ENCODE measurements at places on chromosomes 3 and 15.

GRCh38 chr15:39327005-39327730 lies 253.7 kb upstream of the THBS1 start:
- DNase-seq: no peak

DNA sequence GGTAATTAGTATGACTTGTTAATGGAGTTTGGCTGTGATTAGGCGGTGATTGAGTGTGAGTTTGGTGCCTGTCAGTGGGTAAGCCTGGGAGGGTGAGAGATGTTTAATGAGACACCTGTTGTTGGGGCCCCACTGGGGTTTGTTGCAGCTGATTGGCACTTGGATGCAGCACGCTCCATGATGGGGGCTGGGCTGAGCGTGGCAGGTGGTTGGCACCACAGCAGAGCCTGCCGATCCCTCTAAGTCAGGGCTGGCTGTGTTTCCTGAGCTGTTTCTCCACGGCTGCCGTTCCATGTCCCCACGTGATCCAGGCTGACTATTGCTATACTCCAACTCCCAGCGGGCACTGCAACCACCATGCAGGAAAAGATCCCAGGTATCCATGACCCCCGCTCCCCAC lies 93.5 kb upstream of the ARRDC4 start:
- DNase-seq: no peak

DNA sequence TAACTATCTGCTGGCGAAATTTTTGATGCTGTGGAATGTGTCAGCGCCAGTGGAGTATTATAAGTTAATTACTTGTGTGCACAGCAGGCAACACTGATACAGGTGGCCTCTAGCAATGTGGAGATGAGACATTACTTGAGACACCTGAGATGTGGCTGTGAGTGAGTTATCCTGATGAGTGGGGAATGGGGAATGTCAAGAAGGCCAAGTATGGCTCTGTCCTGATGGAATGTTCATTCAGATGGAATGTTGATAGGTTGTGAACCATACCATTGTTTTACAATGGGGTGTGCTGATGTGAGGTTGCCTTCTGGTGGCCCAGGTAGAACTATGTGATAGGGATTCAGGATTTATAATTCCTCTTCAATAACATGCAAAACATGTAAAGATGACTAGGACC lies 404.8 kb downstream of the PTPRG start:
- DNase-seq: no peak

DNA sequence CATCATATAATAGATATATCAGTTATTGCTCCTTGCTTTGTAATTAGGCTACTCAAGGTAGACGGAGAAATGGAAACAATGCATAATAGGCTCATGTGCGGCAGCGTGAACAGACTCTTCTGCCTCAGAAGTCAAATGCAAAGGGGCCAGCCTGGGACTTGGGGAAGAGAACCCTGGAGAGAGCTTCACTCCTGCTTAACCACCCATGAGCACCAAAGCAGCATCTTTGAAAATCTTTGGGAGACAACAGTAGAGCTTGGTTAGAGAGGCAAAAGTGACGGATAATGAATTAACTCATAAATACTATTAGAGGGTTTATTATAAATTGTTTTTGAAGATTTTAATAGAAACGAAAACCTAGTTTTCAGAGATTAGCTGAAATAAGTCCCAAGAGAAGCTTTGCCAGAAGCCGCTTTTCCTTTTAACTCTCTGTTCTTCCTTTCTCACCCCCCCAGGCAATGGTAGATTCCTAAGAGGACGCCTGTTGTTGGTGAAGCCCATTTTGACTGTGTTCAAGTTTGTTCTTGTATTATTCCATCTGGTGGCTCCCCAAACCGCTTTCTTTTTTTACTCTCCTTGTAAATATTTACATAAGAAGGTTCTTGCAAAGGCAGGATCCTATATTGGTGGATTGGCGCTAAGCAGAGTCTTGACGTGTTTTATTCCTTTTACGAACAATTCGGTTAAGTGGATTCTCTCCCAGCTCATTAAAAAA lies 196.0 kb upstream of the TPRG1 start:
- DNase-seq: no peak

GRCh38 chr3:60291115-60291514 lies 960.1 kb downstream of the FHIT start:
- DNase-seq: no peak

GRCh38 chr15:33467146-33467815 lies 156.5 kb downstream of the RYR3 start:
- no peak for DNase-seq

DNA sequence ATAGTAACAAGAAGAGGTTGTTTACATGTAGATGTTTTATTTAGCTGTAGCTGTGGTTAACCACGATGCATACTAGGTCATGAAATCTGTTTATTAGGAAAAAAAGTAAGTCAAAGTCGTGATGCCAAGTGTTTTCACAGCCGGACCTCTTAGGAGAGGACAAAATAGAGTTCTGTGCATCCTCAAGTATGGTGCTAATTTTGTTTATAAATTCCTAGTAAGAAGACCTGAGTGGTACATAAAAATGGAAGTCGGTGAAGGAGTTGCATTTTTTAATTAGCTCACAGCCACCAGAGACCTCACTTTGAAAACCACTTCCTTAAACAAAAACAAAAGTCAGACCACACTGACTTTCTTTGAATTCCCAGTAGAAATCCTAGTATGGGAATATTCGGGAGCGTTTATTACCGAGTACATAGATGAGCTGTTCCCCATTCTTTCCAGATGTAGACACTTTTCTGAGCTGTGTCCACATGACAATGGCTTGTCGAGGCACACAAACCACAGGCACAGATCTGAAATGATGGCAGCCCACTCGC lies 143.6 kb upstream of the UBE2E1 start:
- DNase-seq: no peak

- DNase-seq: no peak
Observed at GRCh38 chr3:89358281-89358680, 250.9 kb downstream of the EPHA3 start.

GRCh38 chr3:36991923-36992805 lies 767 bp downstream of the EPM2AIP1 start:
- DNase-seq: no peak
